ENCODE measurements at places on chromosomes 12 and 14. TPM values are rescaled to one million over a fixed set of nuclear protein-coding genes. Genes with fewer than 3 reads are reported as not detected.

MYF6 gene
- total RNA-seq: not detected

AP5M1 gene
- 10.6 TPM for total RNA-seq

ADAM21 gene
- not detected for total RNA-seq

GPRC5D gene
- not detected for total RNA-seq

ANKS1B gene
- total RNA-seq: 1.7 TPM

RHEBL1 gene
- not detected for total RNA-seq

SERPINA5 gene
- total RNA-seq: 96.2 TPM

BCL7A gene
- total RNA-seq: 13.4 TPM
